ENCODE measurements at places on chromosomes 11 and 22.

DNA sequence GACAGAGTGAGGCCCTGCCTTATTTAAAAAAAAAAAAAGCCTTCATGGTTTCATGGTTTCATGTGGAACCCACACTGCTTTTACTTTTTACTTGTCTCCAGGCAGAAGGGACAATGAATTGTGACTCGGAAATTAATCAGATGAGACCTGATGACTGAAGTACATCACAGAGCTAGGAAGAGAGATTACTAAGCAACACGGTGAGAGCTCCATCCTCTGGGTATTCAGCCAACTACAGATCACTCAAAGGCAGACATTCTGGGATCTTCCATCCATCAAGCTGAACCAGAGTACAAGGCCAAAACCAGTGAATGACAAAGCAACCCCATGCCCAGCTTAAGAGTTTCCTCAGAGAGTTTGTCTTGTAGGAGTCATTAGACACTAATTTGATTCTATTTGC is 433.2 kb downstream of the SOX6 start:
- no peak for DNase-seq

GRCh38 chr11:3008746-3009336 is 16.7 kb upstream of the NAP1L4 start:
- no peak for DNase-seq

DNA sequence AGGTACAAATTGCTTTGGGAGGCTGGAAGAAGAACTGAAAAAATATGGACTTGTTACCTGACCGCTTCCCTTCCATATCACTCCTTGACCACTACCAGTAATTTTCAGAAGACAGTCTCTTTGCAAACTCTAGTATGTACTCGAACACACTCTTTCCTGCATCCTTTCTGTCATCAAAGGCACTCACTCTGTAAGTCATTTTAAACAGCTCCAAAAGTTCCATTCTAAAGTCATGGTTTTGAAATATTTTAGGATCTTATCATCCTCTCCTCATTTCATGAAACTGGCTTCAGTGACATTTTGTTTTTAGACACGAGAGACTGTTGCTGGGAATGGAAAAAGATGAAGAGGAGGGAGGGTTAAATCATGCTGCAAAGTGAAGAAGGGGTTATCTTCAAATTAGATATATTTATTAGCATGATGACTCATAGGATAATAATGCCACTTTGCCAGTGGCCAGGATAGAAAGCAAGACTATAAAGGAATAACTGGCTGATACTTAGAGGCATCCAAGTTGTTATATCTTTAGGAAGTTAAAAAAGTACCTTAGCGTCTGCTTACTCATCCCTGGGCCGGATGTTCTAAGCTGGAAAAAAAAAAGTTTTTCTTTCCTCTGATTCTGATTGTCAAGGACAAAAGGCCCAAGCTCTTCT is 549.3 kb downstream of the METTL15 start:
- no peak for DNase-seq

- DNase-seq, result no peak
Measured at GRCh38 chr11:43567396-43567975, 113.1 kb upstream of the HSD17B12 start.

GRCh38 chr11:34564406-34564805 is 50.8 kb upstream of the ELF5 start:
- no peak for DNase-seq
